Stimulated activated CD4-positive, alpha-beta T cell treated with anti-CD3 and anti-CD28 coated beads, Interleukin-1b, Interleukin-23, amount 100 ng/mL, for 4 hours (primary cell): ENCODE measurements at places on chromosomes 5 and 9.

DNA sequence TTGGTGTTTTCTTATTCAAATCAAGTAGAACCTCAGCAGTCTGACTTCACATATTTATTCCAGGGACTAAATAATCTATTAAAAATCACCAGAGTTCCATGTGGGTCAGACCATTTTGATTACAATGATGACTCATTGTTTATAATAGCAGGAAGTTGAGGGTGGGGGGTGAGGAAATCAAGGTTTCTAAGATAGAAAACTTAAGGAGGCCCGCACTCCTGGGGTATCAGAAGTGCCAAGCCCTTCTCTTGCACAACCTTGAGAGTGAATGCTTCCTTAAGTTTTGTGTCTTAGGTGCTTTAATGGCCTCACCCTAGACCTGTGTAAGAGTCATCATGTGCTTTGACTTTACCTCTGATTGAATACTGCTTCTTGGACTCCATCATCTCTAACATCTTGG lies 31.9 kb upstream of the NPR3 start:
- no peak for DNase-seq

- DNase-seq, result no peak
These were observed 9.6 kb downstream of the C5orf47 start for GRCh38 chr5:173998531-173998930.

DNA sequence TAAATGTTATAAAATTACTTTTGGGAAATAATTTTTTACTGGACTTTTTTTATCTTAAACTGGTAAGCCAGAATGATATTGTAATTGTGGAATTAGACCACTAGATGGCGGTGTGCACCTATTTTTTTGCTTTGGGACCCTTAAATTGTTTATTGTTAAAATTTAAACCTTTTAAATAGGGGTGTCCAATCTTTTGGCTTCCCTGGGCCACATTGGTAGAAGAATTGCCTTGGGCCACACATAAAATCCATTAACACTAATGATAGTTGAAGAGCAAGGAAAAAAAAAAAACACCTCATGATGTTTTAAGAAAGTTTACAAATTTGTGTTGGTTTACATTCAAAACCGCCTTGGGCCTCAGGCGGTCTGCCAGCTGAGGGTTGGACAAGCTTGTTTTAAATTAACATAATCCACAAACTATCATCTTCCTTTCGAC lies 28.4 kb upstream of the GADD45G start:
- DNase-seq, result no peak

DNA sequence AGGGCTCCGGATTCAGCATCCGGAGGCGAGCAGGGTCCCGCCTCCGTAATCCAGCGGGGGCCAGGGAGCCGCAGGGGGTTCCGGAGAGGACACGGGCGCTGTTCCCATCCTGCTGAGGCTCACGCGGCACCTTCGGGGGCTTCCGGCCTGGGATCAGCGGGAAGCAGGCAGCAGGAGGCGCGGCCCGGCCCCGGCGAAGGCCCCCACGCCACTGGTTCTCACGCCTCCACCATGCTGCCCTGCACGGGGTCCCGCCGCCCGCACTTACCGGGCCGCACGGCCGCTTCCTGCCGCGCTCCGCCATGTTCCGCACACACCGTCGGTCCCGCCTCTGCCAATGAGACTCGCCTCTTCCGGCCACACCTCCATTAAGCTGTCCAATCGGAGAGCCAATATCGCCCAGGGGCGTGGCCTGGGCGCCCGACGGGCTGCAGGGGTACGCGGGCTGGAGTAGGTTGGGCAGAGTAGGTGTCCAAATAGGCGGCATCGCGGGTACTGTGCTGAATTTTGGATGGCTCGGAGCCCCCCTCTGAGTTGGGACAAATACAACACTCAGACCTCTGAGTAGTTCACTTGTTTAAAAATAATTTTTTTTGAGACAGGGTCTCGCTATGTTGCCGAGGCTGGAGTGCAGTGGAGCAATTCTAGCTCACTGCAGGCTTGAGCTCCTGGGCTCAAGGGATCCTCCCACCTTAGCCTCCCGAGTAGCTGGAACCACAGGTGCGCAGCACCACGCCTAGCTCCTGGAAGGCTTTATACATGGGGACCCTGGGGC lies at the start of gene SPOUT1:
Gene SPOUT1 (minus strand): TSS at position 318 of the 775 bp plus-strand sequence. CDS start 14 bp downstream, at position 304.
- DNase-seq, result peak; percentile 91

GRCh38 chr5:163838738-163839137 lies 333.3 kb downstream of the MAT2B start:
- no peak for DNase-seq

DNA sequence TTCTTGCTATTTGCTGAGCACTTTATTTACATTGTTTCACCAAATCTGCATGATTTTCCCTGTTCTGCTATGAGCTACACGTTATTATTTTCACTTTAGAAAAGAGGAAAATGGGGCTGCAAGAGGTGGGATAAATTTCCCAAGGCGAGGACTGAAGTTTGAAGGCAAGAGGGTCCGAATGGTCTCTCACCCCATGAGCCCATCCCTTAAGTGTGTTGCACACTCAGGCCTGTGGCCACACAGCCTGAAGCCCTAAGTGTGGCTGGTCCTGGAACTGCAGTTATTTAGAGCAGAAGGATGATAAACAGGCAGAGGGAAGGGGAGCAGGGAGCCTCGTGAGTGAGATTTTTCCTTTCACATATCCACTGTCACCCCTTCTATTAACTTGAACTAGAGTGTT lies 7.8 kb downstream of the PDE8B start:
- DNase-seq, result no peak

DNA sequence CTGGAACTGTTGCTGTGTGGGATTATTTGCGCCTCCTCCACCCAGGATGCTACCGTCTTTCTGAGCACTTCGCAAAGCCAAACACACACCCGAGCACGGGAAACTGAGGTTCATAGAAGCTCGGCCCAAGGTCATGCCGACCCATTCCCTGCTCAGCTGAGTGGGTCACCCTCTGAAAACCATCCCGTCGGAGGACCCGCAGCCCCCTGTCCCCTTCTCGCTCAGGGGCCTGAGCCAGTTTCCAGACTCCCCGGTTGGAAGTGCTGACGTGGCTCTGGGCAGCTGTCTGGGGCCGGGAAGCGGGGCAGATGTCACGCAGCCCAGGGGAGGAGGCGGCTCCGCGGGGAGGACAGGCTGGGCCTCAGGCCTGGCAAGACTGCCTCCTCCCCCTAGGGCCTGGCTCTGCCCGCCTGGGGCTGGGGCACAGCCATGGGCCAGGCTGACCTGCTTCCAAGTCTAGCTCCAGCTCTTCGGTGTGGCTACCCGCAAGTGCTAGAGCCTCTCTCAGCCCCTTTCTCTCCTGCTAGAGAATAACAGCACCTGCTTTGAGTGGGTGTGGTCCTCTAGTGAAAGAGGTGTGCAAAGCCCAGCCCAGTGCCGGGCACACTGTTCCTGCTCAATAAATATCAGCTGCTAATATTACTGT lies 9.9 kb upstream of the CXXC5 start:
- DNase-seq, result no peak

DNA sequence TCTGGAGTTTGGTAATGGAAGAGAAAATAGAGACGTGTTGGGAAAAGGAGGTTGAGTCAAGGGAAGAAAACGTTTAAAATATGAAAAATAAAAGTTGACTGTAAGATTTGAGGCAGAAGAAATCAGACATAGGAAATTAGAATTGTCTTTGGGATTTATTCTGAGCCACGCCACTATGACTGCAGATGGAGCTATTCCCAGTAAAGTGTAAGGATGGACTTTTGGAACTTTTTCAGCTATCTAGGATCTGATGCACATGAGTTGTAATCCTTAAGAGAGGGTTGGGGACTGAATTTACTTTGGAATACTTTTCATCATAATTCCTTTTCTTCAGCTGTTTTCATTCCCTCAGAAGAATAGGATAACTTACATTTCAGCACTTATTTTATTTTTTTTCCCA lies 336.7 kb downstream of the FAM170A start:
- DNase-seq, result no peak

DNA sequence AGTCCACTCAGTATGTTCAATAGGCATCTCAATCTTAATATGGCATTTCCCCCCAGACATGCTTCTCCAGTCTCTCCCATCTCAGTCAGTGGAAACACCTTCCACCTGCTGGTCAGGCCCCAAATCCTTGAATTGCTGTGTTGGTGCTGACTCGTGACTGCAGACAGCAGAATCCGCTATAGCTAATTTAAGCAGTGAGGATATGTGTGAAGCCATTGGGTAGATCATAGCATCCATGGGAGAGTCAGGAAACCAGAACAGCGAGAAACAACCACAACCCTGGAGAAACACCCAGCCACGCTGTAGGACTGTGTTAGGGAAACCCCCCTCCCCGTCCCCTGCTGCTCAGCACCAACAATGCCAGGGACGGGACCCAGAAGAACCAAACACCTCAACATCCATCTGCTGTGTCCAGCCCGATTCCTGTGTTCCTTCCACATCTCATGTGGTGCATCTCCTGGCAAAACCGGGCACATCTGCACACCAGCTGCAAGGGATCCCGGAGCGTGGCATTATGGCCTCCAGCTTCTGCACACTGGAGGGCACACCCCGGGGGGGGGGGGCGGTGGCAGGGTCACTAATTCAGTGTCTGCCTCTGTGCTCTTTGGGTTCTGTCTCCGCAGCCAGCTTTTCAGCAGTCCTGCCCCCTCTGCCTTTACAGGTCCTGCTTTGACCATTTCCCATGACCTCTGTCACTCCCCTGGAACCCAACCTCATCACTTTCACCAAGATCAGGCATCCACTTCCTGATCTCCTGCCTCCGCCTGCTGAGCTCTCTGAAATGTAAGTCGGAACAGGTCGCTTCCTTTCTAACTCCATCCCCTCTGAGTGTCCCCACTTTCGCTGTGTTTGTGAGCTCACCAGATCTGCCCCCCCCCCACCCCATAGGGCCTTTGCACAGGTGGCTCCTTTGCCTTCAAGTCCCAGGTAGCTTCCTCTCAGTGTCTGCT lies 2.4 kb upstream of the PLEKHG4B start:
- no peak for DNase-seq

DNA sequence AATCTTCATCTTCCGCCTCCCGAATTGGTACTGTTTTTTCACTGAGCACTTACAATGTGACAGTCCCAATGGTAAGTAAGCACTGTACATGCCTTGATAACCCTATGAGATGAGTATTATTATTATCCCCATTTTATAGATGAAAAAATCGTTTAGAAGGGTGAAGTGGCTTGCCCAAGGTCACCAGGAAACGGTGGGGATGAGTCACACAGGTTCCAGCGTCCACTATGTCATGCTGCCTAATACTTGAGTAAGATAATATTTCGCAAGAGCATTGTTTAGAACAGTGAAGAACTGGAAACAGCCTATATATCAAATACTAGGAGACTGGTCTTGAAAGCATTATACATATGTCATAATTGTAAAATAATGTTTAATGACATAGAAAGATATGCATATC lies 12.9 kb downstream of the HAND1 start:
- no peak for DNase-seq

DNA sequence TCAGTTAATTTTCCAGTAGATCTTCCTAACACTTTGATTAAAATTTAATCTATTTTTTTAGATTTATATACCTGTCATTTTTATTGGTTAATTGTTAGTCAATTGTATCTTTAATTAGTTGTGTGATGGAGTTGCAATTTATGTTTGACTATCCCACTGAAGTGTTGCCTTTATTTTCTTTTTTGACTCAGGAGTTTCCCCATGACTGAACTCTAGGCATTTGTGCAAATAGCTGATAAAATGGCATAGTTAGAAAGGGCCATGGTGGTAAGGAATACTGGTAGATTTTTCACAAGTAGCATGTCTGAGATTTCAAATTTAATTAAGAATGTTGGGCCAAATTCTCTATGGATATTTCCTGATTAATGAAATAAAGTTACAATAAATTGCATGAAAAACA lies 273.1 kb upstream of the DAB2 start:
- DNase-seq, result no peak

GRCh38 chr9:32525709-32526030 lies 326 bp downstream of the RIGI start:
- no peak for DNase-seq

- DNase-seq, result peak; percentile 56
These were observed 2.2 kb downstream of the TNIP1 start for GRCh38 chr5:151078490-151079262.

- DNase-seq, result no peak
These were observed 42.9 kb downstream of the PDCD1LG2 start for GRCh38 chr9:5553211-5553610.

DNA sequence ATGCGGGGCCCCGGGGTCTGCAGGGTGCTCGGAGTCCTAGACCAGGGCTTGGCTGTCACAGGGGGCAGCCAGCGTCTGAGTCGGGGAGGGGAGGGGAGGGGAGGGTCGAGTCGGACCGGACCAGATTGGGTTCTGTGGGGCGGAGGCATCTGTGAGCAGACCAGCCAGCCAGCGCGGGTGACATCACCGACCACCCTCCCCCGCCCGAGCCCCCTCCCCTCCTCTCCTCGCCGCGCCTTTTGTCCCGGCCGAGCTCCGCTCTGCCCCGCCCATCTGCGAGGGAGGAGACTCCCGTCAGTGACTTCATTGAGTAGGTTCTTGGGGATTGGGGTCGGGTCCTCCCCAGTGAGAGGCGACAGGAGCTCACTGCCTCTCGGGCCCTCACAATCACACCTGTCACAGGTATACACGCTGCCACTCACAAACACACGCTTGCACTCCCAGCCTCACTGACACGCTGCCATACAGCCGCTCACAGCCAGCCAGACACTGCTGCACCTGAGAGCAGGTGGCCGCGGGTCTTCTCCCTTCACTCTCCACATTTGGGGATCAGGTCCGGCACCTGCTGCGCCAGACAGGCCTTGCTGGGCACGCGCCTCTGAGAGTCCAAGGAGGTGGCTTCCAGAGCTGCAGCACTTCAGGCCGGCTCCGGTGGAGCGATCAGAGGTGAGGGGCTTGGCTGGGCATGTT lies 546 bp downstream of the DNAJB5 start:
- DNase-seq, result peak; percentile 33

DNA sequence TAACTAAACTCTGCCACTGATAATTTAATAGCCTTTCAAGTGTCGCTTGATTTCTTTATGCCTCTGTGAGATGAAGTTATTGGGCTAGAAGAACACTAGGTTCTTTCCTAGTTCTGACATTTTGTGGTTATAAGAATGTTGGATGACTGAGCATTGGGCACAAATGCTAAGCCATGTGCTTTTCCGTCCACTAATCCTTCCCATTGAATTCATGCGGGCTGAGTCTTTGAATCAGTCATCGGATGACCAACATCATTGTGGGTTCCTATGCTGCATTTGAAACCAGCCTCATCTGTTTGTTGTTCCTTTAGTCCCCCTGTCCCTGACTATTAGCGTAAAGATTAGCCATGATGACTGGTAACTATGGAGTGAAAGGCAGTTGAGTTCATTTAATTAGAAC lies 58.5 kb downstream of the ALDH1A1 start:
- no peak for DNase-seq

- no peak for DNase-seq
These were observed 27.6 kb upstream of the ENTREP1 start for GRCh38 chr9:69297300-69297980.

DNA sequence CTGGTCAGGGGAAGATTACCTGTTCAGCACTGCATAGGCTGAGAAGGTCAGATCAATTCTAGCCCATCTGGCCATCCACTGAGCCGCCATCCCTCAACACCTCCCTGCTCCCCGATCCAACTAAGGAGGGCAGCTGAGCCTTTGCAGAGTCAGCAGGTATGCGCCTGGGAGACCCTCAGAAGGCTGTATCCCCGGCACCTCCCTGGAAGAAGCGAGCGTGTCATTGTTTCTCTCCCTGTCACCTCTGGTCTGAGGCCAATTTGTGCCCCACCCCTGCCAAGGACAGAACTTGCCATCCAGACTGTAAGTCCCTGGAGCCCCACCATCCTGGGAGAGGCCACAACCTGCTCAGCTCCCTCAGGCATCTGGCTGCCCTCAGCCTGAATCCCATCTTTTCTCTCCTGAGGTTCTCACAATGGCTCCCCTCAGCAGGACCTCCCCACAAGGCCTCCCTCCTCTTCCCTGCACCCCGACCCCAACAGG lies 2.6 kb downstream of the CLTB start:
- DNase-seq, result no peak

- peak; percentile 50 for DNase-seq
These were observed 2.7 kb downstream of the LARP1 start for GRCh38 chr5:154757814-154758406.

GRCh38 chr9:8858596-8859161 lies 1059.1 kb upstream of the DMAC1 start:
- DNase-seq, result no peak
